ENCODE measurements at places on chromosomes 7 and 10. TPM values are rescaled to one million over a fixed set of nuclear protein-coding genes. Genes with fewer than 3 reads are reported as not detected.

- no peak for DNase-seq
Observed at GRCh38 chr10:9965341-9965740, 1052.3 kb upstream of the CELF2 start.

DNA sequence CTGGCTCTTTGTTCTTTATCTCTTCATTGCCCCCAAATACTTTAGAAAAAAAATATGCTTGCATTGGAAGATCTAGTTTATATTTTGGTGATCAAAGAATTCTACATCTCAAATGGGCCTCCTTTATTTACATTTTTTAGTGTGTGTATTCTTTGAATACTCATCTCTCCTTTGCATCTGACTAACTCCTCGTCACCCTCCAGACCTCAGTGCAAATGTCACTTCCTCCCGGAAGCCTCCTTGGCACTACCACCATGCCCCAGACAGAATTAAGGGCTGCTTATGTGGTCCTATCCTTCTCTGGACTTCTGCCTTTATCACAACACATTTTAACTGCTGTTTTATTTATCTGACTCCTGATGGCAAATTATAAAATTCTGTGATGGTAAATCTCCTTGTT is 52.0 kb upstream of the PPP1R3C start:
- DNase-seq: no peak

DNA sequence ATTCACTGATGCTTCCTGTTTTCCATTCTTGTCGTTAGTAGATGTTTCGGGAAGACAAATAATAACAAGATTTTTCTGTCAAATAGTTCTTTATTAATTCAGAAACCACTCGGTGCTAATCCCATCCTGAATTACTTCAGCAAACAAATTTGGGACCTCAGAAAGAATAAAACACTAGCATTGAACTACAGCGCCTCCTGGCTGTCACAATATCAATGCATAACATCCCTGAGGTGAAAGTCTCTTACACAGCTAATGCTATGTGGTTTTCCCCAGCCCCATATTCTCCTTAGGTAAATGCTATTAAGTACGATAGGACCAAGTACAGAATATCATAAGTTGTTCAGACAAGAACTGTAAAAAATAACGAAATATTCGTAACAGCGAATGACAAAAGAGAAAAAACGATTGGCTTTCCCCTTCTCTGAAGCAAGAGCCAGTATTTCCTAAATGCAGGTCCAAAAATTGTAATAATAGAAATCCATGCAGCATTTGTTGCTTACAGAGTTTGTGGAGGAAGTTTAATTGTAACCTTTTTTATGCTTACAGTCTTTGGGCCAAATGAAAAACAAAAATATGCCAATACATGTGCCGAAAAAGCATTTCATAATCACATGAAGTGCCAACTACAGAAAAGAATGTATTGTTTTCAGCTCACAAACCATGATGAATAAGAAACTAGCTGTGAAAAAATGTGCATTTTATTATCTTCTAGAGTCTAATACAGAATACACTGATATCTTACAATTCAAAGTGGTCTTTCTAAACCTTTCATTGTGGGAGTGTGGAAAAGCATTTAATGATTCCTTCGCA is 47.3 kb downstream of the MYPN start:
- DNase-seq: peak; percentile 61

DNA sequence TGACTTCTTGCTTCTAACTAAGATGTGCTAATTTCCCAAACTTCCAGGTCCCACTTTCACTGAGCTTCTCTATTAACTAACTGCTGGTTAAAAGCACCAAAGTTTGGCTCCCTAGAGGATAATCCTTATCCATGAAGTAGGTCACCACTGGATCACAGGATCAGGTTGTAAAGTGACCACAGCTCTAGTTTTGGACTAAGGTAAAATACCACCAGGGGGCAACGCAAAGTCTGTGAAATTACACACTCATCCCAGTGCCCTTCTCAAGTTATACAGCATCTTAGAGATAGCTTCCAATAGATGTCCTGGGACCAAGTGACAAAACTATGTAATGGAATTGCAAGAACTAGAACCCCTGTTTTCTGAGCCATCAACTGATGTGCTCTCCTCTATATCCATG is 116.4 kb upstream of the ASAH2 start:
- no peak for DNase-seq

GRCh38 chr10:33376976-33377657 is 42.6 kb upstream of the NRP1 start:
- no peak for DNase-seq

- no peak for DNase-seq
Observed at GRCh38 chr7:131335639-131336381, 8.1 kb downstream of the MKLN1 start.

DNA sequence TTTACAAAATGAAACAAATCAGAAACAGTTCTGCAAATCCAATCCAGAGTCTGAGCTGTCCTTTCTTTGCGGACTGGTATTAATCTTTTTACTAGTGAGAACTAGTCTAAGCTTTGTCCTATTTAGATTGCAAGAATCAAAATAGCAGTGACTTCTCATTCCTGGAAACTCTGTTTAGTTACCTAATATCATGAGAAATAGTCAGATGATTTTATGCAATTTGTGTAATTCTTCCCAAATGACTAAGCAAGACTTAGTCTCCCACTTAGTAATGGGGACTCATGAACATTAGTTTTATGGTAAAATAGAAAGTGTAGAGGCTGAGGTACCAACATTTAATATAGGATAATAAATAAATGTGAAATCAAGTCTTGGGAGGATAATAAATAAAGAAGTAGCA is 341.3 kb downstream of the DNAJB9 start:
- DNase-seq: no peak

GRCh38 chr7:44267178-44267577 is 58.2 kb downstream of the CAMK2B start:
- no peak for DNase-seq

DNA sequence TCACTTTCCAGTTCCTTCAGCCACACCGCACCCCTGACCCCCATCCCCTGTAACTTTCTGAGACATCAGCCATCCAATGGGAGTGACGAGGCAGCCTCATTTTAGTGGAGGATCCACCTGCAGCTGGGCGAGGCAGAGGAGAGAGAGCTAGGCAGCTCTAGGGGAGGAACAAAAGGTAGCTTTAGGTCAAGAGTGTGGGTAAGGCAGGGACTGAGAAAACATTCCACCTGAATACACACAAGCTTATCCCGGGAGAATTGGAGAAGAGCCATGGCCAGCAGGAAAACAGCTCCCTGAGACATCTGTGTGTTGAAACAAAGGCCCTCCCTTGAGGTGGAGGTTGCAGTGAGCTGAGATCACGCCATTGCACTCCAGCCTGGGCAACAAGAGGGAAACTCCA is 6.7 kb upstream of the KLRG2 start:
- no peak for DNase-seq

GRCh38 chr7:51606601-51607154 is 290.1 kb upstream of the COBL start:
- DNase-seq: no peak

GRCh38 chr7:159008417-159008816 is 136.2 kb downstream of the VIPR2 start:
- DNase-seq: no peak

- no peak for DNase-seq
Observed at GRCh38 chr10:12513775-12514673, 164.7 kb downstream of the CAMK1D start.

DNA sequence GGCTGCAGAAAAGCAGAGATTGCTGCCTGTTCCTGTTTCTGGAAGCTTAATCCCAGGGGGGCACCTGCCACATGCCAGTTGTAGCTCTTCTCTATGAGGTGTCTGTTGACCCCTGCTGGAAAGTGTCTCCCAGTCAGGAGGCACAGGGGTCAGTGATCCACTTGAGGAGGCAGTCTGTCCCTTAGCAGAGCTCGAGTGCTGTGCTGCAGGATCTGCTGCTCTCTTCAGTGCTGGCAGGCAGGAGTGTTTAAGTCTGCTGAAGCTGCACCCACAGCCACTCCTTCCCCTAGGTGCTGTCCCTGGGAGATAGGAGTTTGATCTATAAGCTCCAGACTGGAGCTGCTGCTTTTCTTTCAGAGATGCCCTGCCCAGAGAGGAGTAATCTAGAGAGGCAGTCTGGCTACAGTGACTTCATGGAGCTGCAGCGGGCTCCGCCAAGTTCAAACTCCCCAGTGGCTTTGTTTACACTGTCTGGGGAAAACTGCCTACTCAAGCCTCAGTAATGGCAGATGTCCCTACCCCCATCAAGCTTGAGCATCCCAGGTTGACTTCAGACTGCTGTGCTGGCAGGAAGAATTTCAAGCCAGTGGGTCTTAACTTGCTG is 57.6 kb upstream of the CROT start:
- DNase-seq: no peak

DNA sequence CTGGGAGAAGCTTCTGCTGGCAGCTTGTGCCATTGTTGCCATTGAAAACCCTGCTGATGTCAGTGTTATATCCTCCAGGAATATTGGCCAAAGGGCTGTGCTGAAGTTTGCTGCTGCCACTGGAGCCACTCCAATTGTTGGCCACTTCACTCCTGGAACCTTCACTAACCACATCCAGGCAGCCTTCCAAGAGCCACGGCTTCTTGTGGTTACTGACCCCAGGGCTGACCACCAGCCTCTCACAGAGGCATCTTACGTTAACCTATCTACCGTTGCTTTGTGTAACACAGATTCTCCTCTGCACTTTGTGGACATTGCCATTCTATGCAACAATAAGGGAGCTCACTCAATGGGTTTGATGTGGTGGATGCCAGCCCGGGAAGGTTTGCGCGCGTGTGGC is 220.7 kb downstream of the ADK start:
- DNase-seq: no peak

- DNase-seq: no peak
Observed at GRCh38 chr7:126715076-126715475, 537.7 kb downstream of the GRM8 start.

- no peak for DNase-seq
Observed at GRCh38 chr7:76294344-76295024, 8.0 kb upstream of the HSPB1 start.

DNA sequence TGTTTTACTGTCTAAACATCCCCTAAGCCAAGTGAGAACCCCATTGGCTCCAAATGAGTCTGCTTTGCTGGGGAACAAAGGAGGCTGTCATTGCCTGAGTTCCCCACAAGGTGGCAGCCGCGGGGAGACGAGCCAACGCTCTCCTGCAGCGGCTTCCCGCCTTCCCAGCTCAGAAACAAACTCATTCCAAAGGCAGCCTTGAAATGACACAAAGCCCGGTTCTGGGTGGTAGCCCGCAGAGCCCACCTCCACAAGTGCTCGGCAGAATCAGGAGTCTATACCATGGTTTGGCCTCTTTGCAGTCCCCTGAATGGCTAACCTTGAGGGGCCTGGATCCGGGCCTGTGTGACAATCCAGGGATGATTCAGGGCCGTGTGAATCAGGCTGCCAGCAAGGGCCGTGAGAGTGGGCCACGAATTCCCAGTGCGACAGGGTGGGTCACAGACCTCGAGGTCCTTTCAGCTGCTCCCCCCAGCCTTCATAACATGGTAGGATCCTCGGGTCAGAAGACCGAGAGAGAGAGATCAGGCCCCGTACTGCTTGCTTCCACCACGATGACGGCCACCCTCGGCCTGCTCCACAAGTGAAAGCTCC is 79.7 kb downstream of the DLG5 start:
- no peak for DNase-seq

DNA sequence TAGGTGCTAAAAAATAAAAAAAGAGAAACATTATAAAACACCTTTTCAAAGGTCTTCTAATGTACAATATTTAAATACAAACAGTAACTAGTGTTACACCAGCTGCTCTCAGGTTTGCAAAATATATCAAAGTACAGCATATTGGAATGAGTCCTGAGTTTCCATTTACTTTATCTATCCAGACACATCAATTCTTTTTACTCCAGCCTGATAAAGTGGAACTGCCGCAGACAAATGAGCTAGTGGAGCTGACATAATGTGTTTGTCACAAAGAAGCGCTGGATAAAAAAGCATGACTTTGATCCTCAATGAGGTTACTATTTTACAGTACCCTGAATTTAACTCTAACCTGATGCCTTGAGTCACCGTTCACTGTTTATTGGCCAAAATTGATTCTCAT is 1243.1 kb downstream of the GATA3 start:
- no peak for DNase-seq

- DNase-seq: no peak
Observed at GRCh38 chr7:16810573-16810972, 5.8 kb upstream of the AGR2 start.

DNA sequence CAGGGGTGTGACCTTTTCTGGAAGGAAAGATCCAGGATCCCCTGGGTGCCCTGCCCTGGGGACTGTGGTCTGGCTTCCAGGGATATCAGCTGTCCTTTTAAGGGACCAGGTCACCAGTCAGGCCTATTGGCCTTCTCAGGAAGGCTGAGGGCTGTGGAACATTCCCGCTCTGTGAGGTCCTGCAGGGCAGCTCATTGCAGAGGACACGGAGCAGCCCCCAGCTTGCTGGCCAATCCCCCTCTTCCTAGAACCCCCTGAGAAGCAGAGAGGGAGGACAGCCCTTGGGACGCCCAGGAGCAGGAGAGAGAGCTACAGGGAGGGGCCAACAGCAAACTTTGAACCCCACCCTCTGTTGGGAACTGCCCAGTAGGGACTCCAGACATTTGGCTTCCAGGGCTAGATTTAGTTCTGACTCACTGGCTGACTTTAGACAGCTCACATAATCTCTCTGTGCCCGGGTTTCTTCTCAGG is 67.9 kb upstream of the COL13A1 start:
- no peak for DNase-seq

DNA sequence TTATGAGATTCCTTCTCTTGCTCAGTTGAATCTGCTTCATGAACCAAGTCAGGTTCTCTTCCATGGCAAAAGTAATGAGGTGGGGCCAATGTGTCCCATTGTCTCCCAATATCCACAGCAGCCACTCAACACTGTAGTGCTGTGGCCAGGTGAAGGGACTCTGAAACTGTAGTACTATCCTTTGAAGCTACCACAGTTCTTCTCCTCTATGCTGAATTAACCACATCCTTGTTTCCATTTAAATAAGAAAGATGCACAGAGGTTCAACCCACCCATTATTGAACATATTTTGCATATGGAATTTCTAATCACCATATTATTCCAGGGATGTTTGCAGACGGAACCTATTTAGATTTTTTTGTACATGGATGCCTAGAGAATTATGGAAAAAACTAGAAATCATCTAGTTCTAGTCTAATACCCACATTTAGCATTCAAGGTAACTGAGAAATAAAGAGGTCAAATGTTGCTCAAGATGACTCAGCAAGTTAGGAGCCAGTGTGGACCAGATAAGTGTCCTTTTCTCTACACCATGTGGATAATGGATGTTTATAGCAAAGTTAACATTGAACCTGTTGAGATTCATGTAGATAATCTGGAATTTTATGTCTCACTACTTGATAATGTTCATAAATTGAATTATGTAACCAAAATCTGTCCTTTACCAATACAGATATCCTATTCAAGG is 64.5 kb downstream of the LRRTM3 start:
- no peak for DNase-seq

- no peak for DNase-seq
Observed at GRCh38 chr10:45379891-45380540, 6.0 kb downstream of the ALOX5 start.

- no peak for DNase-seq
Observed at GRCh38 chr10:103605359-103606096, 112.0 kb downstream of the NEURL1 start.

Gene CRPPA
- 5.9 TPM for polyA plus RNA-seq

Gene MACROH2A2
- 87.3 TPM for polyA plus RNA-seq

Gene COPS6
- 127 TPM for polyA plus RNA-seq

Gene GPER1
- 8.1 TPM for polyA plus RNA-seq

Gene TFR2
- polyA plus RNA-seq: 0.82 TPM

Gene PIK3AP1
- polyA plus RNA-seq: 5.5 TPM

Gene ZNF488
- 7.8 TPM for polyA plus RNA-seq

Gene PDIA4
- 193 TPM for polyA plus RNA-seq

Gene RAMP3
- polyA plus RNA-seq: 16.4 TPM

Gene SPDYE16
- 1.7 TPM for polyA plus RNA-seq

Gene ACBD7
- 5.5 TPM for polyA plus RNA-seq

Measured in right renal pelvis (tissue), 4 donors.